ENCODE measurements at places on chromosomes 11 and 22.

- DNase-seq: no peak
Measured at GRCh38 chr22:23522623-23523251, 57.4 kb downstream of the IGLL1 start.

GRCh38 chr22:44838316-44839016 is 86.1 kb downstream of the ARHGAP8 start:
- no peak for DNase-seq

- DNase-seq: no peak
Measured at GRCh38 chr11:1201395-1202153, 21.3 kb upstream of the MUC5B start.

GRCh38 chr11:65216830-65217229 is 35.1 kb downstream of the CAPN1 start:
- DNase-seq: no peak

GRCh38 chr11:131324921-131325570 is 45.4 kb upstream of the NTM start:
- no peak for DNase-seq

- DNase-seq: no peak
Measured at GRCh38 chr11:115996125-115996807, 492.1 kb upstream of the CADM1 start.

GRCh38 chr11:121435551-121436511 is 16.3 kb upstream of the SORL1 start:
- DNase-seq: no peak

DNA sequence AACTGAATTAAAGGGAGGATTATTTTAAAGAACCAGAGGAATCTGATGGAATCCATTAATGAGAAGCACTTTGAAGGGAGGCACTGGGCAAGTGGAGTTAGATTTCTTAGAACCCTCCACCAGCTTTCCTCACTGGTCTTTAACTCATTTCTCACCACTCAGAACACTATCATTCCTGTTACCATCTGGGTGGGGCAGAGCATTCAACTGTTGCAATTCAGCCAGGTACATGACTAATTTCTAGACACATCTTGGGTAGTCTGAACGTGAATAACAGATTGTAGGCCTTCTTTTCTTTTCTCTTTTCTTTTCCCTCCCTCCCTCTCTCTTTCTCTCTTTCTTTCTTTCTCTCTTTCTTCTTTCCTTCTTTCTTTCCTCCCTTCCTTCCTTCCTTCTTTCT is 15.5 kb upstream of the MMP1 start:
- no peak for DNase-seq

DNA sequence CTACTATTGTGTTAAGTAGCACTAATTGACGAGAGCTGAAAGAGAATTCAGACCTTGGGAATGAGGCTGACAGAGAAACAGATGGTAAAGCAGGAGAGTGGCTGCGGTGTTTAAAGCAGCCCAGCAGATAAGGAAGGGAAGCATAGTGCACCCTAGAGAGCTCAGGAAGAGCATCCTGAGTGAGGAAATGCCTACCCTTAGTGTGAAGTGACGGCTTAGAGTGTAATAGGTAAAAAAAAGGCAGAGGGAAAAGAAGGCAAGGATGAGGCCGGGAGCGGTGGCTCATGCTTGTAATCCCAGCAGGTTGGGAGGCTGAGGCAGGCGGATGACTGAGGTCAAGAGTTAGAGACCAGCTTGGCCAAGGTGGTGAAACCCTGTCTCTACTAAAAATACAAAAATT is 22.4 kb upstream of the ETS1 start:
- DNase-seq: no peak

GRCh38 chr11:541433-541885 is 4.1 kb downstream of the LRRC56 start:
- no peak for DNase-seq

- DNase-seq: no peak
Measured at GRCh38 chr22:27206374-27207133, 549.2 kb downstream of the MIAT start.

DNA sequence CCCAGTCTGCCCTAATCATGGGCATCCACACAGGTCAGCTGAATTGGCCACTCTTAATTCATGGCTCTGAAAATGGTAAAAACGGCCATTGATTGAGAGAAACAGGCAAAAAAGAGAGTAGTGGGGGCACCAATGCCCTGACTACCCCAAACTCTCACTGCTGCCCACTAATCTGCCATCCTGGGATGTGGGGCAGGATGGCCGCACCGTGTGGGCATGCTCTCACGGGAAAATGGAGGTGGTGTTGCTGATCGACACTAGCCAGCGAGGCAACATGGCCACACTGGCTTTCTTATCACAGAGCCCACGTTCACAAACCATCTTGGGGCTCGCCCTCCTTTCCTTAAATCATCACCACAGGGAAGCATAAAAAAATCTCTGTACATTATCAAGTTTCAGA is 11.2 kb upstream of the TUB start:
- DNase-seq: no peak

DNA sequence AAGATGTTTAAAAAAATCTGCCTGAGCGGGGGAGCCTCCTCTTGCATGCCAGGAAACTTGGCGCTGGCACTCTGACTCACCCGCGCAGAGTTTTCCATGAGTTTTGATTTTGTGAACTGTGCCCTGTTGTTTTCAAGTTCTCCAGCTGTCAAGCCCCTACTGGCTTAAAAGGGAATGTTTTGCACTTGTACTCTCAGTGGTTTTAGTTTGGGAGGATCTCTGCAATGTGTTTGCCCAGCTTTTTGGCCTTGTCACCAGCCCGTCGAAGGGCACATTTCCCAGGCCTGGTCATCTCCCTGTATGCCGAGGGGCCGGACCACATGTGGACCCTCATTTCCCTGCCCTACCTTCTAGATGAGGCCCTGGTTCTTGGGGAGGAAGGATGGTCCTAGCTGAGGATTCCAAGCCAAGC is 12.2 kb downstream of the MRGPRF start:
- no peak for DNase-seq

DNA sequence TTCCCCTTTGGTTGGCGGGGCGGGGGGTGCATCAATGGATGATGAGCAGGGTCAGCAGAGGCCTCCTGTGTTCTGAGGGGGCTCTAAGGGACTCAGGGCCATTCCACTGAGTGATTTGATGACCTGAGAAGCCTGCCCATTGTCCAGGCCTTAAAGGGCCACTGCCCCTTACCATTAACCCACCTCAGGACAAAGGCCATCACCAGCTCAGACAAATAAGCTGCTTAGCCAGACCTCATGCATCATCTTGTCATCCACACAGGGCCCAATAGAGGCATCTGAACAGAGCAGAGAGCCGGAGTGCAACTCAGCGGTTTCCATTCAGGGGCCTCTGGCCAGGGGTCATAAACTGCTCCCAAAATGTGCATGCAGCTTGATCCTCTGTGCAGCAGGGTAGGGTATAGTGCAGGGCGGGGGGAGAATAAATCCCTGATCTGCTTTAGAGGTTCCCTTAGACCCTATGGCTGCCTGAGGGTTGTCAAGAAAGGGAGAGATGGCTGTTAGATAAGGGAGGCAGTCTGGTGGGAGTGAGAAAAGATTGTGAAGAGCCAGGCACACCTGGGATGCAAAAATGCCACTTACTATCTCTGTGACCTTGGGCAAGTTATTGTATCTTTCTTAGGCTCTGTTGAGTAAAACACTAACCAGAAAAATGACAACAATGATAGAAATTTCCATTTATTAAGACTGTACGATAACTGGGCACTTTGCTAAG is 375.5 kb upstream of the NARS2 start:
- DNase-seq: no peak

- DNase-seq: no peak
Measured at GRCh38 chr11:106424111-106424510, 346.6 kb downstream of the AASDHPPT start.

- peak; percentile 85 for DNase-seq
Measured at GRCh38 chr11:75388386-75389275, 10.7 kb upstream of the RPS3 start.

DNA sequence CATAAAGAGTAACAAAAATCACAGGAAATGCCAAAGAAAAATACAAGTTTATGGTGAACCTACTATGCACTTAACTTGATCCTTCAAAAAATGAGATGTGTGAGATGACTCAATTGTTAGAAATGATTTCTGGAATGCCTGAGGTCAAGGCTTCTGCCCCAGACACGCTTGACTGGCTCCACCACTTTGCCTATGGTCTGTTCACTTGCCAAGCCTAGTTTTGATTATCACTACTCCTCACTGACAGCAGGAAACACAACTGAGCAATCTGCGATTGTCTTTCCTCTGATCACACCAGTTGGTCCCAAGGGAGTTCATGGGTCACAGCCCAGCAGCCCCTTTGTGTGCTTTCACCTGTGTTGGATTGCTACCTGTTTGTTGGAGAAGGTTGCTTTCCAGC is 20.6 kb upstream of the PRDM10 start:
- no peak for DNase-seq

DNA sequence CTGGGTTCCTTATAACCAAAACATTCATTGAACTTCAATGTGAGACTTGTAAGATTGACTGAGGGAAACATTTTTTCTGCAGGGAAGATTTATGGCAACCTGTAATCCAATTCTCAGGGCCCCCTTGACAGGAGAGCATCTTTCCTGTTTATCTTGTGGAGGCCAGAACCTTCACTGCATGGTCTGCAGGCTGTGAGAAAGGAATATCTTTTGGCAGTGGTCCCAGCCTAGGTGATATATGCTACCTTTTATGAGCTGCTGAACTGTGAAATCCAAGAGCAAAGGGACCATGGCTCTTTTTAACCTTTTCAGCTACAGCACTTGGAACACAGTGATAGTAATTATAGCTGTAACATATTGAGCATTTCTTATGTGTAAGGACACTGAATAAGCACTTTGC is 590.2 kb upstream of the B3GAT1 start:
- DNase-seq: no peak
